ENCODE measurements at places on chromosomes 11 and 22.
A peak's percentile ranks its signal among the peaks of the same experiment; 100 is the strongest.

DNA sequence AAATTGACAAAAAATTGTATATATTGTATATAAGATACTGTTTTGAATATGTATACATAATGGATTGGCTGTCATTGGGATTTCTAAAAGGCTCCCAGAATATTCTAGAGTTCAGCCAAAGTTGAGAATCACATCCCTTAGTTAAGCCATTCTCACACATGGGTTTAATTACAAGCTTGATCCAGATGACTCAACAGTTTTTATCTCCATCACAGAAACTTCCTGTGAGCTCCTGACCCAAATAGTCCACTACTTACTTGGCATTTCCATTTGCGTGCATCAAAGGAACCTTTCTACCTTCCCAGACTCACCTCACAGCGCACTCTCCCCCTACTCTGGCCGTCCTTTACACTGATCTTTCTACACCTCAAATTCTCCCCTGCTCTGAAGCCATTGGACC, 184.8 kb upstream of the ARHGAP20 start:
- no peak for DNase-seq

DNA sequence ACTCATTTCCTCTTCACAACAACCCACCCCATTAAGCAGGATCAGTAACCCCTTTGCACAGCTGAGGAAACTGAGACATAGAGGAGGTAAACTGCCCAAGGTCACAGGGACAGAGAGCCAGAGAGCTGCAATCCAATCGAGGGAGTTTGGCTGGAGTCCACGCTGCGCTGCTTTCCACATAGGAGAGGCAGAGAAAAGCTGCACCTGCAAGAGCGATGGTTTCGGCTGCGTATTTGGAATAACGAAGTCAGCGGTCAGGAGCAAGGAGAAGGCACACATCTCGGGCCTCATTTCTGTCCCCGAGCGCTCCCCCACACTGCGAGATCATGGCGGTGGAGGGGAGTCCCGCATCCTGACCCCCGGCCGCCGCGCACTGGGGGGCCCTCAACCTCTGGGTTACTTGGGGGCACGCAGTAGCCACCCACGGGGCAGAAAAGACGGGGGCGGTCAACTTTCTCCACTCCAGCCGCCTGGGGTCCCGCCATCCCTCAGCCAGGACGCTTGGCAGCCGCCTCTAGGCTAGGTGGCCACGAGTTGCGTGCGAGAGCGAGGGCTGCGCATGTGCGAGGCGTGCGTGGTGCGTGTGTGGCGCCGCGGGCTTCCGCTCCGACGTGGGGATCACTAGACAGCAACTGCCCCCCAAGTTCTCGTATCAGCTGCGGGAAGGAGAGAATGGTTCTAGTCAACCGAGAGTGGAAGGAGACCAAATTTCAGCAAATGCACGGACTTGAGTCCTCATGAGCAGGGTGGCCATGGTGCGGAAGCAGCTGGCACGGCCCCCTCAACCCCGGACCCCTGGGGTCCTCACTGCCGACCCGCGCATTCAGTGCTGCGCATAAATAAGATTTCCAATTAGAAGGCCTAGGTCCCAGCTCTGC, 42.3 kb upstream of the CLDN5 start:
- DNase-seq, result no peak

GRCh38 chr11:74543991-74544390, 48.4 kb upstream of the POLD3 start:
- DNase-seq, result no peak

- no peak for DNase-seq
Measured at GRCh38 chr11:129951201-129951865, 51.3 kb downstream of the PRDM10 start.

DNA sequence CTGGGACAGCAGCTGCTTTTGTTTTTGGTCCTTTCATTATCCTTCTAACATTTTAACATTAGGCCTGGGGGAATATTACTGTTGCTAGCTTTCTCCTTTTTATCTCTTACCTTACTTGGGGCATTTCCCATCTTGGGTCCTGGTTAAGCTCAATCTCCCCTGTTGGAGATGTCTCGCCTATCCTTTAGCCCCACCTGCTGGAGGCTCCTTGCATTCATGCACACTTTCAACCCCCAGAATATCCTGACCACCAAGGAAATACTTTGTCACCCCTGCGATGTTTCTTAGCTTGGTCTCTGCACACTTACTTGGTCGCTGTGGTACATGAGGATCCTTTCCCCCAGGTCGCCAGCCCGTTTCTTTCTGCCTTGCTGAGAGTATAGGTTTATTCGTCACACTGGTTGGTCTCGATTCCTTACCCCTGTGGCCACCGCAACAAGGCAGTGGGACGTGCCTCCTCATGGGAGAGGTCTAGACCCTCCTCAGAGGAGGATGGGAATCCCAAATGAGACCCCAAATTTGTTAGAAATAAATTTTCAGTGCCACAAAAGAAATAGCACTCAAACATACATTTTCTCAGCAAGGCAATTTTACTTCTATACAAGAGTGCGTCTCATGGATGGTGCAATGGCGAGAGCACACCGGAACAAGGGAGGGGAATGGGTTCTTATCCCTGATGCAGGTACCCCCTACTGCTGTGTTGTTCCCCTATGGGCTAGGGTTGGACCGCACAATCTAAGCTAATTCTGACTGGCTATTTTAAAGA, 5.4 kb upstream of the TXN2 start:
- no peak for DNase-seq

- no peak for DNase-seq
Measured at GRCh38 chr22:28074526-28074925, 155.5 kb upstream of the PITPNB start.

DNA sequence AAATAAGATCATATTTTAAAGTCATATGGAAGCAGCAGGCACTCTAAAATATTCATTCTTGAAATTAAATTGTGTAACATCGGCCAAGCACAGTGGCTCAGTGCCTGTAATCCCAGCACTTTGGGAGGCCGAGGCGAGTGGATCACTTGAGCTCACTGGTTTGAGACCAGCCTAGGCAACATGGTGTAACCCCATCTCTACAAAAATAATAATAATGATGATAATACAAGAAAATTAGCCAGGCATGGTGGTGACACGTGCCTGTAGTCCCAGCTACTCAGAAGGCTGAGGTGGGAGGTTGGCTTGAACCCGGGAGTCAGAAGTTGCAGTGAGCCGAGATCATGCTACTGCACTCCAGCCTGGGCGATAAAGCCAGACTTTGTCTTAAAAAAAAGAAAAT, 77.4 kb downstream of the TRIM29 start:
- DNase-seq, result no peak

- DNase-seq, result peak; percentile 91
Measured at GRCh38 chr11:128575174-128575960, 12.0 kb downstream of the ETS1 start.

- DNase-seq, result no peak
Measured at GRCh38 chr22:17086296-17086695, 1.5 kb downstream of the IL17RA start.

DNA sequence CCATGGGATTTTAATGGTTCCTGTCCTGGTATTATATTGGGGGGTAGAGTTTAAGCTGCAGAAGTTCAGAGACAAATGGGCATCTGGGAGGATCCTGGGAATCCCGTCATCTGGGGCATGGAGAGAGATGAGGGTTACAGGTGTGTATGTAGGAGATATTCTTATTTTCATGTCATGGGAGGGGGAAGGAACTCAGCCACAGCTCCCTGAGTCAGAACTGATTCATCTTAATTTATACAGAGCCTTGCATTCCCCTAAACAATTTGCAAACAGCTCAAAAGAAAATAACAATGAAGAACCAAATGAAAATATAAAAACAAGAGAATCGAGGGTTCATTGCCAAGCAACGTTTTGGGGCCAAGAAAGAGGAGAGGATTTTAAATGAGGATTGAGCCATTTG, 155.9 kb upstream of the TBCEL start:
- DNase-seq, result no peak

GRCh38 chr11:126636911-126637794, 281.7 kb downstream of the ST3GAL4 start:
- DNase-seq, result no peak

Data from GF-D8 (cell line).